ENCODE measurements at places on chromosomes 6 and 20.

GRCh38 chr20:25072226-25072811 lies 9.6 kb downstream of the VSX1 start:
- no peak for DNase-seq

DNA sequence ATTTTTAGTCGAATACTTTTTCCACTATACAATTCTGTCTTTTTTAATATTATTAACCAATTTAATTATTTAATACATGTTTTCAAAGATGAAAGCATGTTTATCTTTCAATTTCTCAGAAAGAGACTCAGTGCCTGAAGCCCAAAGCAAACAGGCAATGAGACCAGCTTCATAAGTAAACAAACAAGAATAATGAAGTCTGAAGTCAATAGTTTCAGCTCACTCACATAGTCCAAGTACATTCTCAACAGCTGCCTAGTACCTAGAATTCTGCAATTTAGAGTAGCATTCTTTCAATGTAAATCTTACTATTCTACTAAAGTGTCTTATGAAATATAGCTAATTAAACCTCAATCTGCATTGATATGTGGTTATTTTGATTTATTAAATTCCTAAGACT lies 626.5 kb upstream of the NRSN1 start:
- DNase-seq: no peak

DNA sequence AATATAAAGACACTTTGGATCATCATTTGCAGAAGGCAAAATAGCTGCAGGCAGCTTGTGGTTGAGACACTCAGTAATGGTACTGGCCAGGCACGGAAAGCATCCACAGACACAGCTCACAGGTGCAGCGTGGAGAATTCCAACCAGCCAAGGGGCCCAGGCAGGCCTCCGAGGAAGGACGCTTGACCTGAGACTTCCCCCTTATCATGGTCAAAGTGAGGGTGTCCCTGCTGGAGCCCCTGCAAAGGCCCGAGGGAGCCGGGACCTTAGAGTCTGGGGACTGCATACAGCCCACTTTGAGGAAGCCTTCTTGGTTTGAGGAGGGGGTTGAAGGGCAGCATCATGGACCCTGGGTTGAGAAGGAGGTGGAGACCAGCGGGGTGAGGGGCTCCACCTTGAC lies 15.1 kb upstream of the MYT1 start:
- no peak for DNase-seq

DNA sequence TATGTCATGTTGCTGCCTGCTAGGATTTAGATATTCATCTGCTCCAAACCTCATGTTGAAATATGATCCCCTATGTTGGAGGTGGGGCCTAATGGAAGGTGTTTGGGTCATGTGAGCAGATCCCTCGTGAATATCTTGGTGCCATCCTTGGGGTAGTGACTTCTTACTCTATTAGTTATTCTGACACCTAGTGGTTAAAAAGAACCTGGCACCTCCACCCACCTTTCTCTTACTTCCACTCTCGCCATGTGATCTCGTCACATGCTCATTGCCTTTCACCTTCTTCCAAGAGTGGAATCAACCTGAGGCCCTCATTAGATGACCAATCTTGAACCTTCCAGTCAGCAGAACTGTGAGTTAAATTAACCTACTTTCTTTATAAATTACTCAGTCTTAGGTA lies 549.4 kb upstream of the SYNCRIP start:
- DNase-seq: peak; percentile 4

DNA sequence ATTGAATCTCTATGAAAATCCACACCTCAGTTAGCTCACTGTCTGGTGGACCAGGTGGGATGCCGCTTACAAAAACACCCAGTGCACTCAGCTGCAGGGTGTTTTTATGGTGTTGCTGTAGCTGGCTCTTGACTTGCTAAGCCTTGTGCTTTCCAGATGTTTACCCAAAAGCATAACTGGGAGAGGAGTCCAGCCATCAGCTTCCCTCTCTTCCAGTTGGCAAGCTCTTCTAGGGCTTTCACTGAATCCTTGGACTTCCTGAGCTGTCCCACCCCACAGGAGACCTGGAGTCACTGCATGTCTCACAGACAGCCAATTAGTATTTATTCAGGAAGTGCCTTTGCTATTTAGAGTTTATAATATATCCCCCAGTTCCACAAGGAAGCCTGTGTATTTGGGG lies 210.9 kb downstream of the FNDC1 start:
- no peak for DNase-seq

DNA sequence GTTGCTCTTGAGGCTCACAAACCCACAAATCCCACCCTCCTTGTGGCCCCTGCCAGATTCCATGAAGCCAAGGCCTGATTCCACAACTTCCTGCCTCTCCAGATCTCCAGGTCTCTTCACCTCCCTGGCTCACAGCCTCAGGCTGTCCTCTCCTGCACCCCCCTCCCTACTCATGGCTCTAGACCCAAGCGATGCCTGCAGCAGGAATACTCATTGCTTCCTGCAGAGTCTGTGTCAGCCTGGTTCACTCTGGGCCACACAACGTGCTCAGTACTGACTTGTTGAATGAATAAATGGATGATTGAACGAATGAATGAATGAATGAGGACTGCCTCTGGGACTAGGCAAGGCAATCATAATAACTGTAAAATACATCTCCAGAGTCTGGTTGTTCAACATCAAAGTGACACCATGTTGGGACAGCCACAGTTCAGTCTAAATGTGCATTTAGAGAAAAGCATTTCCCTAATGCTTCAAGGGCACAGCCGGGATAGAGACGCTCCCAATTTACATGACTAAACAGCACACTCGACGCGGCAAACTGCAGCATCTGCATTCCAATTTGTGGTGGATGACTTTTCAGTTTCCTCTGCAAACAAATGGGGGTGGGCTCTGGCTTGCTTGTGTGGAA lies 139.9 kb downstream of the GRM4 start:
- DNase-seq: no peak

DNA sequence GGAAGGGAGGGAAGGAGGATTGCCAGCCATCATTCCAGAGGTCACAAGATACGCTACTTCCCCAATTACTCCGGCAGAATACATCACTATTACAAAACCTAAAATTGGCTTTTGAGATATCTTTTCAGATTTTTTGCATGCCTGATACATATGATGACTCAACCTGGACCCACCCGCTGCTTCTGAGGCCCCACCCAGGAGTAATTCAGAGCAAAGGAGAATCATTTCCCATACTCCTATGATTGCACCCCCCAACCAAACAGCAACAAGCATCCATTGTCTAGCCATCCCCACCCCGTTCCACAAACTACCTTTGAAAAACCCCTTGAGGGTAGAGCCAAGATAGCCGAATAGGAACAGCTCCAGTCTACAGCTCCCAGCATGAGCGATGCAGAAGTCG lies 163.5 kb upstream of the GJE1 start:
- no peak for DNase-seq

DNA sequence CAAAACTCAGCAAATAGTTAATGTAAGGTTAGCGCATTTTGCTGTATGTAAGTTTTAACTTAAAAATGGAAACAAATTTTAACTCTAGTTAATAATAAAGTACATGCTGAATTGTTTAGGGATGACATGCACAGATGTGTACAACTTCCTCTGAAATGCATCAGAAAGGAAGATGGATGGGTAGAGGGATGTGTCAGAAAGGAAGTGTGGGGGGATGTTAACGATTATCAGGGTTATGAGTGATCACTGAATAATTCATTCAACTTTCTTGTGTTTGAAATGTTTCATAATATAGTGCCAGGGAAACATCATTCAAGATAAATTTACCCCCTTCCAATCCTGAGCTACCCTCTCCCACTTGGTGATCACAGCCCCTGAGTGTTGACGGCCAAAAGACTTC lies 87.6 kb downstream of the FOXA2 start:
- DNase-seq: no peak

DNA sequence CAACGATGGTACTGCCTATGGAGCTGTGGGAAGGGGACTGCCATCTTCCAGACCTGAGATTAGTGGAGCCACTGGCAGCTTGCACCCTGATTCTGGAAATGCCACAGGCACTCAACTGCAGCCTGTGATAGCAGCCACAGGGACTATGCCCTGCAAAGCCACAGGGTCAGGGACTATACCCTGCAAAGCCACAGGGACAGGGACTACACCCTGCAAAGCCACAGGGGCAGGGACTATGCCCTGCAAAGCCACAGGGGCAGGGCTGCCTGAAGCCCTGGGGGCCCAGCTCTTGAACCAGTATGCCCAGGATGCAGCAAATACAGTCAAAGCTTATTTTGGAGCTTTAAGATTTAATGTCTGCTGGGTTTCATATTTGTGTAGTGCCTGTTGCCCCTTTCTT lies 346.6 kb downstream of the C6orf118 start:
- no peak for DNase-seq

DNA sequence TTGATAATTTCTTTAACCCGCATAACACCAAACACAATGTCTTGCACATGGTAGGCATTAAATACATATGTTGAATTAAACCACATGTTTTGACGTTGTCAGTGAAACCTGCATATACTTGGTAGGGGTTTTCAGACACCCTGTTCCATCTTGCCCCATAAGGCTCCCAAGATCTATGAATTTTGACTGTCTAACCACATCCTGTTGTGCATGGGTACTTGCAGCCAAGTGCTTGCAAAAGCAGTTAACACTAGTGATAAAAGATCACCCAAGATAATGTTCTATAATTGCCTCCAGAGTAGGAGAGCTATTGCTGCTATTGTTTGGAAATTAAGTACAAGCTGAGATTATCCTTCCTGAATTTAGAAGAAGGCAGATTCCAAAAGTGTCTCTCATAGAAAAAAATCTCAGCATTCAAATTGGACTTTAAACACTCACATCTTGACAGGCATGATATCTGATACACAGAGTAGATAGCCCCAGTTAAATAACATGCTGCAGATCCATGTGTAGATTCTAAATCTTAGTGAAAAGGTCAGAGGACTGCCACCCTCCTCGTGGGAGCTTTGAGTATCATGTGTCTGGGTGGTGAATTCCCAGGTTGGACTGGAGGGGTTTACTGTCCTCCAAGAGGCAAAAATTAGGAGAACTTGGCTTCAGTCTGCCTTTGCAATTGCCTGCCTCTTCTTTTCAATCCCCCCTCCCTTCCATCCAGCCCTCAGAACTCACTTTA lies 25.8 kb upstream of the CCN6 start:
- no peak for DNase-seq

GRCh38 chr20:48805716-48806115 lies 22.1 kb downstream of the PREX1 start:
- DNase-seq: no peak

DNA sequence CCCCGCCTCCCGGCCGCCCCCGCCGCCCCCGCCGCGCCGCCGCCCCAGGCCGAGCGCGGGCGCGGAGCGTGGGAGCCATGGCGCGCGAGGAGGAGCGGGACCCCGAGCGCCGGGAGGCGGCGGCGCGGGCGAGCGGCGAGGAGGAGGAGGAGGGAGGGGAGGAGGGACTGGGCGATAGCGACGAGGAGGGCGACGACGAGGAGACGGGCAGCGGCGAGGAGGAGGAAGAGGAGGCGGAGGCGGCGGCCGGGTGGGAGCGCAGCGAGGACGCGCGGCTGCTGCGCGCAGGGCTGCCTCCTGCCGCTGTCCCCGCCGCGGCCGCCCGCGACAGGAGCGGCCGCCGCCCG lies at the start of gene SLC24A3:
Gene SLC24A3, plus strand, starts transcription at position 174 of the 347 bp plus-strand sequence.
- no peak for DNase-seq

DNA sequence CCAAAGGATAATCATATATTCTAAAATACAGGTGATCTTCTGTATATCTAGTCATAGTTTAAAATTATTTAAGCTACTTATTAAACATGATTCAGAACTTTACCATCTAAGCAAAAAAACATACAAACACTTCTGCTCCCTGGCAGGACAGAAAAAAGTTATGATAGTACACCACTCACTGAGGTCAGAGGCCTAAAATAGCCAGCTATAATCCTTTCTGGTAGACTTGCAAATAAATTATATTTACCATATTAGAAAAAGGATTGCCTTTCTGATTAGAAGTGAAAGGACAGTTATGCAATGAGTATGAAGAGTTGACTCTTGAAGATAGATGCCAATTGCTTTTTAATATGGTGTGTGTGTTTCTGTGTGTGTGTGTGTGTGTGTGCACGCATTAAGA lies 207.4 kb downstream of the BMP2 start:
- DNase-seq: no peak

- DNase-seq: no peak
These were observed 6.3 kb downstream of the ZMYND8 start for GRCh38 chr20:47350181-47350550.

- DNase-seq: no peak
These were observed 772 bp downstream of the SESN1 start for GRCh38 chr6:109093732-109094415.

DNA sequence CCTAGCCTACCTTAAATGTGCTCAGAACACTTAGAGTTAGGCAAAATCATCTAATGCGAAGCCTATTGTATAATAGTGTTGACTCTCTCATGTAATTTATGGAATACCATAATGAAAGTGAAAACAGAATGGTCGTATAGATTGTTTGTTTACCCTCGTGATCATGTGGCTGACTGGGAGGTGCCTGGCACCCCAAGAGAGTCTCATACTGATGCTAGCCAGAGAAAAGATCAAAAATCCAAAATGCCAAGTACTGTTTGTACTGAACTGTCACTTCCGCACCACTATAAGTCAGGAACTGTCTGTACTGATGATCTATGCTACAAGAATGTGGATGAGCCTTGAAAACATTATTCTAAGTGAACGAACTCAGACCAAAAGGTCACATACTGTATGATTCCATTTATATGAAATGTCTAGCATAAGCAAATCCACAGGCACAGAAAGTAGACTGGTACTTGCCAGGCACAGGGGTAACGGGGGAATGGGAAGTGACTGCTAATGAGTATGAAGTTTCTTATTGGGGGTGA lies 22.4 kb downstream of the ZMYND8 start:
- no peak for DNase-seq

- peak; percentile 15 for DNase-seq
These were observed 410.0 kb upstream of the SULF2 start for GRCh38 chr20:48195121-48195870.

- no peak for DNase-seq
These were observed 42.8 kb upstream of the LOC128125822 start for GRCh38 chr6:63529498-63529897.

- DNase-seq: no peak
These were observed 26.3 kb upstream of the TRAM2 start for GRCh38 chr6:52603000-52603795.

DNA sequence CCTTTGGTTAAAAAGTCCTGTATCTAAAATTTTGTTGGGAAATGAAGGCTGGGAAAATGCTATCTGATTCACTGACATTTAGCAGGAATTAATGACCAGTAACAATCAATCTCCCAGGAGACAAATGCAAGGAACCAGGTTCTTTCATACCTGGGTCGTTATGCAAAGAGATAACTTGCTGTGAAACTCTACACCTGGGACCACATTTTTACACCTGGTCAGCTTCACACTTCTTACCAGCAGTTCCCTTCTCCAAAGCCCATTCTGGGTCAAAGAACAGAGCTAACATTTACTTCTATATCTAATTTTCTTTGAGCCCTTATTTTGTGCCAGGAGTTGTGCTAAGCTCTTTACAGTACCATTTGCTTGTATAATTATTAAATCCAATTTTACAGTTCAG lies 27.4 kb upstream of the STXBP5 start:
- DNase-seq: no peak

- DNase-seq: no peak
These were observed 129.5 kb upstream of the PTPN1 start for GRCh38 chr20:50380697-50381040.

DNA sequence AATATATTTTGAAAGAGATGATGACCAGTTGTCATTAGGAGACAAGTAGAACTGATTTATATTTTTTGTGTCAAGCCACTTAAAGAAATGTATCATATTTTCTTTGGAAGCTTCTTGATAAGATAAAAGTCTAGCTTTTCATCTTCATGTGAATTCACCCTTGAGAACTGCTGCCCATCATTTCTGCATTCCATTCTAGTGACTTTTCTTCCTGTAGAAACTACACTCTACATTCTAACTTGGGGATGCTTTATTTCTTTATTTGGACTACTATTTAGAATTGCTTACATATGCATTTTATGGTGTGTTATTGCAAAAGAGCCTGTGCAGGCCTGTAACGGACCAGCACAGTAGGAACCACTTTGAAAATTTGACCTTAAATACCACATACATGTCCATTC lies 335.0 kb upstream of the KCNQ5 start:
- no peak for DNase-seq

All from NCI-H446 (cell line).